Spleen (tissue), 13 donors: ENCODE measurements at places on chromosomes 1 and 21. TPM values are rescaled to one million over a fixed set of nuclear protein-coding genes. Genes with fewer than 3 reads are reported as not detected.

The ARHGEF2 gene
- total RNA-seq: 169 TPM

The GNG4 gene
- not detected for total RNA-seq

The A3GALT2 gene
- not detected for total RNA-seq

- no peak for DNase-seq
- no peaks in the 10 kb centered on the region for H3K27me3 ChIP-seq
- no peaks in the 10 kb centered on the region for H3K36me3 ChIP-seq
- H3K4me1 ChIP-seq: no peaks in the 10 kb centered on the region
- no peak overlapping the region for H3K4me3 ChIP-seq
- no peak overlapping the region for H3K27ac ChIP-seq
Observed at GRCh38 chr1:115166531-115167091, 77.3 kb upstream of the TSPAN2 start.
